Stimulated activated CD4-positive, alpha-beta T cell treated with anti-CD3 and anti-CD28 coated beads, Interleukin-1b, Interleukin-23, amount 100 ng/mL, for 4 hours (primary cell): ENCODE measurements at places on chromosomes 11 and 22.

DNA sequence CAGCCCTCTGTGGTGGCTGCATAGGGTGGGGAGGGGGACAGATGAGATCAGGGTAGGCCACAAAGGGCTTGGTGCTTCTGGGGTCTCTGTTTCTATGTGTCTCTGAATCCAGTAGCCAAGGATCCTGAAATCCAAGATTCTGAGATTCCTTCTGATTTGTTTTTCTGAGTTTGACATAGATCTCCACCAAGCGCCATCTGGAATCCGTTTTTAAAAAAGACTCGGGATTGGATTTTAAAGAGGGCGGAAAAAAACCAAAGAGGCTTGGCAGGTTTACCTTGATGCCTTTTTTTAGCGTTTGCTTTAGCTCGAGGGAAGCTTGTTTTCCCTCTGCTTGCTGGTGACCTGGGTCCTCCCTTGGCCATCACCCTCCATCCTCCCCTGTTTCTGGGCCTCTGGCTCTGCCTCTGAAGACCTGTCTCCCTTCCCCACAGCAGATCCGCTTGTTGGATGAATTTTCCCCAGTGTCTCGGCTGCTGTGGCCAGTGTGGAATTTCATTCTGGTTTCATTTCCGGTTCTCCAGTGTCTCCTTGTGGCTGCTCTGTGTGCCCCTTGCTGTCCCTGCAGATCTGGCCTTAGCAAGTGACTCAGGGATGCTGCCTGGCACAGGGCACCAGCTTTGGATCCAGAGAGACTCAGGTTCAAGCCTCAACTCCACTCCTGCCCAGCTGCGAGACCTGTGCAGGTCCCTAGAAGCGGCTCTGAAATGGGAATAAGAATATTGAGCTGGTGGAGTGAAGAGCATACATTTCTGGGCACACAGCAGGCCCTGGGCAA lies 15.1 kb downstream of the SYNGR1 start:
- DNase-seq: no peak

DNA sequence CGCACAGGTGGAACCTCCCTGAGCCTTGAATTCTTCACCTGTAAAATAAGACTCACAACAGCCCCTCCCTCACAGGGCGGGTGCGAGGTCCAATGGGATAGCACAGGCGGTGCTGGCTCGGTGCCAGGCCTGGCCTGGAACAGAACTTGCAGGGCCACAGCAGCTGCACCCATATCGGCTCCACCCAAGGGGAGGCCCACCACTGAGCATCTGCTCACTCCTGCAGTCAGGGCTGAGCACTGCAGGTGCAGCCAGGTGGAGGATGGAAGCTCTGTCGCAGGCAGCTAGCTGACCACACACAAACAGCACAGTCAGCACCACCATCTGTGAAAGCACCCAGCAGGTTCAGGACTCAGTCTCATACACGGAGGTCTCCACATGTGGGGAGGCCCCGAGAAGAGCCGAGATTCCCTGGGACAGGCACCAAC lies 19.6 kb downstream of the VPS37C start:
- no peak for DNase-seq

- DNase-seq: no peak
These were observed 13.5 kb downstream of the TXN2 start for GRCh38 chr22:36467946-36468345.

- no peak for DNase-seq
These were observed 19.4 kb downstream of the IGLL5 start for GRCh38 chr22:22906907-22907550.

- DNase-seq: no peak
These were observed 411.9 kb downstream of the SOX6 start for GRCh38 chr11:15944460-15944859.

DNA sequence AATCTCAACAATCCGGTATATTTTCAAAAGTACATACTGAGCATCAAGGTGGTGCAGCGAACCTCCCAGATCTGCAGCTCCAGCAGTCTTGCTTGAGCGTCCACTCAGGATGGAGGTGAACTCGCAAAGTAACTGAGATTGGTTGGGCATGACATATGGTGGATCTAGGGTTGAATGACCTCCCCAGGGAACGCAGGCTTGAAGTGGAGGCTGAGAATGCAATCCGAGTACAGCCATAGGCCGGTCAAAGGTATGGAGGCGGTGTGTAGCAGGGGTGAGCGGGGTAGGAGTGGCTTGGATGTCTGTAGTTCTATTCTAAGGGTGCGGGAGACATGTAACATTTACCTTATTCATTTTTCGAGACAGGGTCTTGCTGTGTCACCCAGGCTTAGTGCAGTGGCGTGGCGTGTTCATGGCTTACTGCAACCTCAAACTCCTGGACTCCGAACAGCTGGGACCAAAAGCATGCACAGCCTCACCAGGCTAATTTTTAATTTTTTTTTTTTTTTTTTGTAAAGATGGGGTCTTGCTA lies 631 bp upstream of the C22orf39 start:
- no peak for DNase-seq

DNA sequence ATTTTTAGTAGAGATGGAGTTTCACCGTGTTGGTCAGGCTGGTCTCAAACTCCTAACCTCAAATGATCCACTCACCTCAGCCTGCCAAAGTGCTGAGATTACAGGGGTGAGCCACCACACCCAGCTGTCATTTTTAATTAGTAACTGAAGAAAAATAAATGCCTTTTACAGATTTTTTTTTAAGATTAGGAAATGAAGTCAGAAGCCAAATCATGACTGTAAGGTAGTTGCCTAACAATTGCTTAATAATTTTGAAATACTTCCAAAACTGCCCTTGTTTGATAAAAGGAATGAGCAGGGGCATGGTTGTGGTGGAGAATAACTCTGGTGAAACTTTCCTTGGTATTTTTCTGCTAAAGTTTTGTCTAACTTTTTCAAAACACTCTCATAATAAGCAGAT lies 98.9 kb upstream of the SLC5A12 start:
- no peak for DNase-seq
